SJCRH30 (cell line): ENCODE measurements at places on chromosomes 11 and 22.

DNA sequence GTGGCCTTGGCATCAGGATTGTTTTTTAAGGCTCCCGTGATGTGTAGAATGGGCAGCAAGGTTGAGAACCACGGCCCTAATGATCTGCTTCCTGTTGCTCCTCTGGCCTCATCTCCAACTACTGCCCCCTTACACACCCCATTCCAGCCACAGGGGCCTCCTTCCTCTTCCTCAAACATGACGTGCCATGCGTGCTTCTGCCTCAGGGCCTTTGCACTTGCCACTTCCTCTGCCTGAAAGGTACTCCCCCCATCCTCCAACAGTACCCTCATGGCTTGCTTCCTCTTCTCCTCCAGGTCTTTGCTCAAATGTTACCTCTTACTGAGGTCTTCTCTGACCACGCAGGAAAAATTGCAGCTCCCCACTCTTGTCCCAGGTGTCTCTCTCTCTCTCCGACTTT is 93.9 kb upstream of the CSNK2A3 start:
- no peak for DNase-seq

DNA sequence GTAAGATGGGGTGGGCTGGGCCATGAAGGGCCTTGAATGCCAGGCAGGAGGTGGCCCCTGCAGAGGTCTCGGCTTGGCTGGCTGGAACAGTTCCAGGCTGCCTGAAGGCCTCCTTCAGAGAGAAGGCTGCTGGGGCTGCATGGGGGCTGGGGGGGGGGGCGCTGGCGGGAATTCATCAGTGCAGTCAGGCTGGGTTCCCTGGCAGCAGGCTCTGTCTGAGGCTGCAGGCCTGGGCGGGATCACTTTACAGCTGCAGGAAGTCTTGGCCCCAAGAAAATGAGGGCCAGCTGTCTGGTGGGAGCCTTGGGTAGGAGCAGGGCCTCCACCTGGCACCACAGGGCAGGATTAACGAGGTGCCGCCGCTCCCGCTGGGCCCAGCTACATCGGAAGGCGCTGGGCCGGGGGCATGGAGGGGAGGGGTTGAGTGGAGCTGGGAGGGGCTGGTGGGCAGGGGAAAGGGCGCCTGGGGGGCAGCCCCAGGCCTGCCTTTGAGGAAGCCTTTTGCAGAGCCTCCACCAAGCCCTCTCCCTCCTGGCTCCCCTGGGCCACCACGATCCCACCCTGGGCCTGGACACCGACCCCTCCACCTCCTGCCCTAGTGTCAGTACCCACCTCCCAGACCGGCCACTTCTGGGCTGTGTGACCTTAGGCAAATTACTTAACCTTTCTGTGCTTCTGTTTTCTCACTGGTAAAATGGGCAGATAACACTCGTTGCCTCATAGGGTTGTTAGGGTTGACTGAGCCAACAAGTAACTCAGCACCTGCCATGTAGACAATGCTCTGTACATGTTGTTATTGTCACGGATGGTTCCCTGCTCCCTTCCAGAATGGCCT is 31.0 kb upstream of the HMOX1 start:
- DNase-seq: peak; percentile 88

- DNase-seq: no peak
Observed at GRCh38 chr11:34994854-34995253, 78.4 kb downstream of the PDHX start.

DNA sequence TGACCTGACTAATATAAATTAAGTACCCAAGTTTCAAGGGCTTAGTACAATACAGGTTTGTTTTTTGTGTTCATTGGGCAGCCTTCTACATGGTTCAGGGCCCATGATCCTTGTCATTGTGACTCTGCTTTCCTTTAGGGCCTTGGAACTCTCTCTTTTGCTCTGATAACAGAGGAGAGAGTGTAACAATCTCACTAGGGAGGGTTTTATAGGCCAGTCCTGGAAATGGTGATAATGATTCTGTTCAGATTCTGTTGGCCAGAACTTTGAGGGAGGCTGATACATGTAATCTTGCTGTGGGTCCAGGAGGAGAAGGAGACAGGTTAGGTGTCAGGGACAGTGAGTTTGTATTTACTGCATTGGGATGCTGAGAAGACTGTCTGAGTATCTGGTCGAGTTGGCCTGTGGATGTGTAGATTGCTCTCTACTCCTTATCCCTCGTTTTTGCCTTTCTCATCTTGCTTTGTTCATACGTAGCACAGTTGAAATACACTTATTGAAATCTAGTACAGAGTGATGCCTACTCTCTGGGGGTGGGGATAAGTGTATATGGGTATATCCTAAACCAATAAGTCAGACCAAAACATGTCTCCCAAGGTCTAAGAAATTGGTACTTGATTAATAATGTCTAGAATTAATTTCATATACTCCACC is 37.5 kb upstream of the HEPHL1 start:
- DNase-seq: no peak

DNA sequence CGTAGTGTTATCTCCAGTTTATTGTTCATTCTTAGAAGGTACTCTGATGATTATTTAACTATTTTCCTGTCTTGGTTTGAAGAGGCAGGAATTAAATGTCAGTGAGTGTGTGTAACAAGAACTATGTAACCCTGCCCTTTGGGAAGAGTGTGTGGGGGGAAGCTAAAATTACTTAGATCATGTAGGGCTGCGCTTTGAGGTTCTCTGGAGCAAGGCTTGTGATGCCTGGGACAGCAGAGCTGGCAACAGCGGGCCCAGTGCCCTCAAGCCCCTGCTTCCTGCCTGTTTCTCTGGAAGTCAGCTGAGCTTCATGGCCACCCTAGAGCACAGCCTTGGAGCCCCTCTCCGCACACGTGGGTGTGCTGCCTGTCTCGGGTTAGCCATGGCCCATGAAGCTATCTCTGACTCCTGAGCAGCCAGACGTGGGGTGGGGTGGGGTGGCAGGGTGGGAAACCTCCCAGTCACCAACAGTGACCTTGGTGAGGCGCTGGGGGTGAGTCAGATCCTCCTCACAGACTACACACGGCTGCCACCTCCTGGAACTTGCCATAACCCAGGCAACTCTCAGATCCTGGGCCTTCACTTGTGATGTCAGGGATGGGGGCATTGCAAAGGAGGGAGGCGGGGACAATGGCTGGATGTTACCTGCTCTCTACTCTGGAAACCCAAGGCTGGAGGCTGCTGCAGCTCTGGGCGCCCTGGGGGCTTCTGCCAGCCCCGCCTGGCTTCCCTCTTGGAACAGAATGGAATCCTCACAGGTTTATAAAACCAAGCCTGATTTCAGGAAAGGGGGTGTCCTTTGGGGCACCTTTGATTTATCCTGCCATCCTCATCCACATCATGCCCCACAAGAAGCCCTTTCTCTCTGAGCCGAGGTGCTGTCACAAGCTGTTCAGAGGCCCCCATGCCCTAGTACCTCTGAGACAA is 88.6 kb downstream of the SNX19 start:
- peak; percentile 61 for DNase-seq

GRCh38 chr11:15213471-15214231 is 98.9 kb downstream of the INSC start:
- no peak for DNase-seq

GRCh38 chr11:48384670-48385069 is 18.4 kb upstream of the OR4C5 start:
- DNase-seq: peak; percentile 13

DNA sequence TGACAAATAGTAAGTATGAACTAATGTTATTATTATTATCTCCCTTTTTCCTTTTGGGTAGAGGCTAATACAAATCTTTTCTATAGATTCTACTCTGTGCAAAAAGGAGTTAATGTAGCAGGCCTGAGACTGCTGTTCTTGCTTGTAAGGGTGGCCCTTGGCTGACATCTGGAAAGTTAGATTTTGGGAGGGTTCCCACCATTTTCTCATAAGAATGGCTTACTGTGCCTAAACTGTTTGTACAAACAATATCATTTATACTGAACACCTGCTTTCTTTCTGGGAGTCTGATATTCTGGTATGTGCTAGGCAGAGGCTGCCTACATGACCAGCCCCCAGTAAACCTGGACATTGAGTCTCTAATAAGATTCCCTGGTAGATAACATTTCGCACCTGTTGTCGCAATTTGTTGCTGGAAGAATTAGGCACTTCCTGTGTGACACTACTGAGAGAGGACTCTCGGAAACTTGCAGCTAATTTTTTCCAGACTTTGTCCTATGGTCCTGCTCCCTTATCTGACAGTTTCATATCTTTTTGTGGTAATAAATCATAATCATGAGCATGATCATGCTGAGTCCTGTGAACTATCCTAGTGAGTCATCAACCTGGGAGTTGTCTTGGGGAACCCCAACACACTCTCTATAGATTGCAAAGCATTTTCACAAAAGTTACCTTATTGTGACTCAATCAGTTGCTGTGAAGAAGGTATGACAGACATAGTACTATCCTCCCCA is 257.7 kb upstream of the CCDC90B start:
- no peak for DNase-seq

DNA sequence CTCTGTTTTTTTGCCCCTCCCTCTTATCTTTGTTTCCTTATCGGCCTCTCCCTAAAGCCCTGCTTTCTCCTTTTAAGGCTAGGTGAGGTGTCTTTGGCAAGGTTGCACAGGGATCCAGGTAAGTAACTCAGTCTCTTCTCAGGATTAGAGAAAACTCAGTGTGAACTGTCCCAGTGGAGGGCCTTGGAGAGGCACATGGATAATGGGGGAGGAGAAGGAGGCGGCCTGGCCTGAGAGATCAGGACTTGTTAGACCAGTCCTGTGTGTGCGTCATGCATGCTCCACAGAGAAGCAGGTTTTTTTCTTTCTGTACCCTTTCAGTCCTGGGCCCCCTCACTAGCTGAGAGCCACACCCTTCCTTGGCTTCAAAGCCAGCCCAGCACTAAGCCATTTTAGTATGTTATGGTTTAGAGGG is 19.9 kb downstream of the CTNND1 start:
- no peak for DNase-seq

DNA sequence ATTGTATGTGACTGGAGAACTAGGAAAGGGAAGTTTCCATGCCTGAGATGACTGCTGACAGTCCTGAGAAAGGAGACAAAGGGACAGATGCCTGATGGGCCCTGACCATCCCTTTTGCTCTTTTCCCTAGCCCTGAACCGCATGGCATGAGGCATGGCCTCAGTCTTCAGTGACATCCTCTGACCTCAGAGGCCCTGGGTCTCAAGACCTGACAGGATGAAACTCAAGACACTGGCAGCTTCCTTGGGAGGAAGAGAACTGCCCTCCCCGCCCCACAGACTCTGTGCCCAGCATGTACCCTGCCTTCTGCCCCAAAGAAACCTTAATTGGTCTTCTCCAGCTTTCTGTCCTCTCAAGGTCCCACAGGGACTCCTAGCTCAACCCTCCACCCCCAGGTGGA is 444.1 kb downstream of the SOX6 start:
- no peak for DNase-seq

DNA sequence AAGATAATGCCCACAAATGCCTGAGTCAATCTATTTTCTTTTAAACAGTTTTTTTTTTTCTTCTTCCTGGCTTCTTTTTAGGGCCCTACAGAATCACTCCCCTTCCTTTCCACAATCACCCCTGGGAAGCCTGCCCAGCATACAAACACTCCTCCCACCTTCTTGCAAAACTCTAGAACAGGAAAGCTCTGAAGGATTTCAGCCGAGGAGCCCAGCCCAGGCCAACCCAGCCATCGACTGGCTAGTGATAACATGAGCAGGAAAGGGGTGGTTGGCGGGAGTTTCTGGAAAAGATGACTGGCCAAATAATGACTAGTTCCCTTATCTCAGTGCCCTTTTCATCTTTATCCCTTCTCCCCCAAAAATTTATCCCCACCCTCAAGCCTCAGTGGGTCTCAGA is 68.2 kb downstream of the USP35 start:
- DNase-seq: no peak

- no peak for DNase-seq
Observed at GRCh38 chr11:119056421-119056999, 495 bp downstream of the HYOU1 start.

GRCh38 chr11:119422809-119423508 is at the start of gene THY1:
Gene THY1 (minus strand): TSS chr11:119423172. CDS start chr11:119420905, 2,267 bp downstream.
- no peak for DNase-seq
